ENCODE measurements at places on chromosomes 3 and 15.
A peak's percentile ranks its signal among the peaks of the same experiment; 100 is the strongest.

- DNase-seq: no peak
- H3K27me3 ChIP-seq: no peaks in the 10 kb centered on the region
- peaks cover 7% of the 10 kb centered on the region for H3K36me3 ChIP-seq
- no peaks in the 10 kb centered on the region for H3K4me1 ChIP-seq
- no peak overlapping the region for H3K27ac ChIP-seq
Observed at GRCh38 chr3:128113817-128114794, 9.5 kb downstream of the RUVBL1 start.

DNA sequence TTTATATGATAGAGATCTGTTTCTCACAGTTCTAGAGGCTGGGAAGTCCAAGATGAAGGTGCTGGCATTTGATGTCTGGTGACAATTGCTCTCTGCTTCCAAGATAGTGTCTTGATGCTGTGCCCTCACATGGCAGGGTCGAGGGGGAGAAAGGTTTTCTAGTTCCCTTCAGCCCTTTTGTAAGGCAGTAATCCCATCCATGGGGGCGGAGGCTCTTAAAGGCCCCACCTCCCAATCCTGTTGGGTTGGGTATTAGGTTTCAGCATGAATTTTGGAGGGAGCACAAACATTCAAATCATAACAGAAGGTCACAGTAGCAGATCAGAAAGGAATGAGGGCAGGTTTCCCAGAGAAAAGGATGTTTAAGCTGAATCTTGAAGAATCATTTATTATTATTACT, 601.7 kb upstream of the ZNF717 start:
- H3K27me3 ChIP-seq: no peaks in the 10 kb centered on the region
- no peak overlapping the region for H3K27ac ChIP-seq
- no peaks in the 10 kb centered on the region for H3K4me1 ChIP-seq
- no peak overlapping the region for H3K4me3 ChIP-seq
- H3K36me3 ChIP-seq: no peaks in the 10 kb centered on the region

DNA sequence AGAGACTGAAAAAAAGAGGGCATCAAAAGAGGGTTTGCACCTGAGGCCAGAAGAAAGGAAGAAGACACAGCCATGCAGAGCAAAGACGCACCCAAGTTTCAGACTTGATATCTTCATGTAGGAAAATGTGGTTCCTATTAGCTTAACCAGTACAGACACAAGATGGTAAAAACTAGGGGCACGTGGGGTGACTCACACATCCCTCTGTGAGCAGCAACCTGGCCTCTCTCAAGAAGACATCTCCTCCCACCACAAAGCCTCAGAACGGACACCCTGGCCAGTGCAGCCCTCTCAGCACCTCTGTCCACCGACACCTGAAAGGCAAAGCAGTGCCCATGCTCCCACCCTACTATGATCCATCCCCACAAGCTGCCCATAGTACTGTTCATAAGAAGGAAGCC, 33.3 kb downstream of the GLB1 start:
- no peaks in the 10 kb centered on the region for H3K36me3 ChIP-seq
- no peaks in the 10 kb centered on the region for H3K4me1 ChIP-seq
- no peaks in the 10 kb centered on the region for H3K27me3 ChIP-seq
- DNase-seq: no peak

GRCh38 chr3:11653298-11654055, 9.8 kb upstream of the VGLL4 start:
- peak overlapping the region; percentile 23 for H3K27ac ChIP-seq
- peaks cover 10% of the 10 kb centered on the region for H3K4me1 ChIP-seq
- H3K27me3 ChIP-seq: no peaks in the 10 kb centered on the region
- DNase-seq: no peak
- no peak overlapping the region for H3K4me3 ChIP-seq

DNA sequence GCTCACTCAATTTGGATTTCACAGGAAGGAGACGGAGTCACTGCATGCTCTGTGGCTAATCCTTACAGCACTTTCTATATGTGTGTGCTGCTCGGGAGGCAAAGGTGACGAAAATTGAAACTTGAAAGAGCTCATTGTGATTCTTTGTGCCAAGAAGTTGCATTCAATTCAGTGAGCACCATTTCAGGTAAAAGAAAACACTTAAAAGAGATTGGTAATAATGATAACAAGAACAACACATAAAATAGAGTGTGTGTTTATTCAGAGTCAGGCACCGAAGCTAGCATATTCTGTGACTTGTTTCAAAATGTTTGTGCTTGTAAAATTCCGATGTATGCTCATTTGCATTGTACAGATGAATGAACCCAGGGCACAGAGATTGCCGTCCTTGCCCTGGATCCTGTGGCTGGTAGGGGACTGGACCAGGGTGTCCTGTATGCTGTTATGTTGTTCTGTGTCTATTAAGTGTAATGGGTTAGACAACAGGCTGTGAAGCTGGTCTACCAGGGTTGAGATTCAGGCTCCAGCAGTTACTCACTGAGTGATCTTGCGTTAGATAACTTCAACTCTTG, 193.3 kb upstream of the PROK2 start:
- H3K36me3 ChIP-seq: no peaks in the 10 kb centered on the region
- no peaks in the 10 kb centered on the region for H3K4me1 ChIP-seq
- DNase-seq: no peak
- no peak overlapping the region for H3K27ac ChIP-seq
- no peak overlapping the region for H3K4me3 ChIP-seq
- peaks cover 4% of the 10 kb centered on the region for H3K27me3 ChIP-seq

DNA sequence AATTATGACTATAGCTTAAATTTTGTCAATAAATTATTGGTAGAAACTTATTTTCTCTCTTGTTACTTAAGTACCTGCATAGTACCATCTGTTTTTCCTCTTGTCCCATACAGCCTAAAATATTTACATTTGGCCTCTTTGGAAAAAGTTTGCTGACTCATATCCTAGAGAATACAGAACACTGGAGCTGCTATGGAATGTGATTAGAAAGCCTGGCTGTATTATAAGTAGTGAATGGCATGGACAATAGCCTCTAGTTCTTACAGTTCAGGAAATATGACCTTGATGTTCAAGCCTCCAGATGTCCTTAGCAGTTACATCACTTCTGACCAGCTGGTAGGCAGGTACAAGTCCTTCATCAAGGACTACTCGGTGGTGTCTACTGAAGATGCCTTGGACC, 28.3 kb downstream of the ST8SIA2 start:
- H3K4me1 ChIP-seq: no peaks in the 10 kb centered on the region
- no peak overlapping the region for H3K4me3 ChIP-seq
- H3K36me3 ChIP-seq: no peaks in the 10 kb centered on the region
- H3K27ac ChIP-seq: no peak overlapping the region

DNA sequence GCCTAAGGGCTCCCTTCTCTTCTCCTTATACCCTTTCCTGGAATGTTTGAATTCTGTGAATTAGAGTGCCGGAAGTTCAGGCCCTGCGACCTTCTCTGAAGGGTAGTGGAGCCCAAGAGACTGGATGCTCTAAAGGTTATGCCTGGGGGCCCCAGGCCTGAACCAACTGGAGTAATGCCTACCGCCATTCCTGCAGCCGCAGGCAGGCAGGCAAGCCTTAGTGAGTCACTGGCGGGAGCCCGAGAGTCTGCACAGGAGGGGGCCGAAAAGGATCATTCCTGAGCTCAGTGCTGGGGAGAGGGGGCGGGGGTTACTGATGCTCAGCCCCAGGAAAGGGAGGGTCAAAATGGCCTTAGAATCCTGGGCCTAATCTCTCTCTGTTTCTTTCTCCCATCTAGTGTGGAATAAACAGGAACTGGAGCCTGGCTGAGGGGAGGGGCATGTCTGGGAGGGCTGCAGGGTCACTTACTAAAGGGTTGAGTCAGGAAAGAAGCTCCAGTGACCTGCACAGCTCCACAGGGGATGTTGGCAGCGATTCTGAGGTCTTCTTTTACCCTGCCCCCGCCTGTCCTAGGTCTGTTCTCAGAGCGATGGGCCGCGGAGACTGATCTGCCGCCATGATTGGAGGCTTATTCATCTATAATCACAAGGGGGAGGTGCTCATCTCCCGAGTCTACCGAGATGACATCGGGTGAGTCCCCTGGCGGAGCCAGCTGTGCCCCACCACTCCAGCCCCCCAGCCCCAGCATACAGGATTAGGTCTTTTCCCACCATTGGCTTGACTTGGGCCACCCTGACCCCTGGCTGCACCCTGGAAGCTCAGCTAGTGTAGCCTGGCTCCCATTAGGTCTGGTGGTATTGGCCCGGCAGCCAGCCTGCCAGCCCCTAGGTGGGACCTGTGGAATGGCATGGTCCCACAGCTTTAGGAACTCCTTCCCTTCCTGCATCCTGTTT, 2.0 kb downstream of the AP2M1 start:
- H3K4me1 ChIP-seq: no peaks in the 10 kb centered on the region
- H3K4me3 ChIP-seq: peak overlapping the region; percentile 95
- H3K27ac ChIP-seq: peak overlapping the region; percentile 91
- peak; percentile 33 for DNase-seq

DNA sequence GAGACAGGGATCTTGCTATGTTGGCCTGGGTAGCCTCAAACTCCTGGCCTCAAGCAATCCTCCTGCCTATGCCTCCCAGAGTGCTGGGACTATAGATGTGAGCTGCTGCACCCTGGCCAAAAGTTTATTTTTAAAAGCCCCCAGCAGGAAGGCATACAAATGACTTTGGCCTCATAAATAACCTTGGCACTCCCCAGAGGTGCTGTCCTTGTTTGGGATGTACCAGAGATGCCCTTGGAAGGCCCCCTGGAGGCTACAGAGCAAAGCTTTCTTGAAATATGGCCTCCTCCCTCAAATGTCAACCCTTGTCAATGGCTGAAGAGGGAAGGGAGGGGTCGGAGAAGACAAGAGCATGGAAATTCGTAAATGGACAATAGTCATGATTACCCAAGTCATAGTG, 14.0 kb upstream of the RTP3 start:
- DNase-seq: no peak
- no peaks in the 10 kb centered on the region for H3K36me3 ChIP-seq
- H3K4me3 ChIP-seq: no peak overlapping the region
- H3K27me3 ChIP-seq: peaks cover 4% of the 10 kb centered on the region

GRCh38 chr3:136982033-136982432, 24.2 kb downstream of the IL20RB start:
- no peak for DNase-seq
- no peak overlapping the region for H3K4me3 ChIP-seq
- no peaks in the 10 kb centered on the region for H3K4me1 ChIP-seq
- H3K27ac ChIP-seq: no peak overlapping the region

GRCh38 chr3:193921465-193921864, 214.5 kb upstream of the HES1 start:
- H3K4me1 ChIP-seq: no peaks in the 10 kb centered on the region
- no peak overlapping the region for H3K27ac ChIP-seq
- no peaks in the 10 kb centered on the region for H3K36me3 ChIP-seq

DNA sequence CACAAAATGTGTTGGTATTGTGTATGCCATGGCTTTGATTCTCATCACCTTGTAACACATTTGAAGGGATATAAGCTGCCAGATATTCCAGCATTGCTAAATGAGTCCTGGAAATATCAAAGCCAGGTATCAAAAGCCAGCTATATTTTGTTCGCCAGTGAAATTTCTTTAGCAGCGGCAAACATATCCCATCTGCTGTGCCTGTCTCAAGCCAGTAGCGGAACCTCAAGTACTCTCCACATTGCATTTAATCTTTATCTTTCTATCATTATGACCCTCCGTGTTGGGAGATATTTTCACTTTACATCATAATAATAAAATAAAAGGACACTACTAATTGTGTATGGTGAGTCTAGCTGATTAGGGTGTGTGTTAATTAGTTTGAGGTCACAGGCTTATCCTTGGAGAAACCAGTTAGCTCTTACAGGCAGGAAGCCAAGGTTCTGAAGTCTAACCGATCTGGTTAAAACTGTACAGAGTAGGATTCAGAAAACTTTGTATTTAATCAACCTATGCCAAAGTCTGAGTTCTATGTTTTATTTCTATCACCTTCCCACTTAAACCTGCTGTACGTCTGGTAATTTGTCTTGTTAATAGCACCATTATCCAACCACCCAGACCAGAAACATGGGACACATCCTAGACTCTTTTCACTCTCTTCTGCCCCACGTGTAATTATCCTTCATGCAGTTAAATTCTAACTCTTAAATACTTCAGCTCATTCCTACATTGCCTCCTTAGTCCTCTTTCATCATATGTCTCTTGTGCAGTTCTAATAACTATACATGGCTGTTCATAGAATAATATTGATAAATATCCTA, 14.5 kb downstream of the TIPARP start:
- H3K27ac ChIP-seq: no peak overlapping the region
- H3K4me1 ChIP-seq: no peaks in the 10 kb centered on the region
- no peak for DNase-seq
- H3K36me3 ChIP-seq: no peaks in the 10 kb centered on the region
- H3K4me3 ChIP-seq: no peak overlapping the region

DNA sequence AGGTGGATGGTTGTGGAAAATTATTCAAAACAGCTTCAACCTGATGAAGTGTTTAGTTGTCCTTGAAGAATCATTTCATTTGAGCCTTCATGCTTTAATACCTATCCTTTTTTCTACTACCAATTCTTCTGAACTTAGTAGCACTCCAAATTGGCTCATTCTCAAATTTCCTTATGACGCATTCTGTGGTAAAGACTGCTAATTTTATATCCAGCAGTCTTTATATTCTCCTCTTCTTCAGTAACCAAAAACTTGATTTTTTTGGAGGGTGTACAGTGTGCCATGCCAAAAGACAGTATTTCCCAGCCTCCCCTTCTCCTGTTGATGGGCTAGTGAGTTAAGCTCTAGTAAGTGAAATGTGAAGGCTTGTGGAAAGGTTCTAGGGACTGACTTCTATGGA, 25.2 kb downstream of the CGNL1 start:
- no peak overlapping the region for H3K4me3 ChIP-seq
- DNase-seq: no peak
- H3K27ac ChIP-seq: no peak overlapping the region
- no peaks in the 10 kb centered on the region for H3K4me1 ChIP-seq
- no peaks in the 10 kb centered on the region for H3K36me3 ChIP-seq
- H3K27me3 ChIP-seq: no peaks in the 10 kb centered on the region

DNA sequence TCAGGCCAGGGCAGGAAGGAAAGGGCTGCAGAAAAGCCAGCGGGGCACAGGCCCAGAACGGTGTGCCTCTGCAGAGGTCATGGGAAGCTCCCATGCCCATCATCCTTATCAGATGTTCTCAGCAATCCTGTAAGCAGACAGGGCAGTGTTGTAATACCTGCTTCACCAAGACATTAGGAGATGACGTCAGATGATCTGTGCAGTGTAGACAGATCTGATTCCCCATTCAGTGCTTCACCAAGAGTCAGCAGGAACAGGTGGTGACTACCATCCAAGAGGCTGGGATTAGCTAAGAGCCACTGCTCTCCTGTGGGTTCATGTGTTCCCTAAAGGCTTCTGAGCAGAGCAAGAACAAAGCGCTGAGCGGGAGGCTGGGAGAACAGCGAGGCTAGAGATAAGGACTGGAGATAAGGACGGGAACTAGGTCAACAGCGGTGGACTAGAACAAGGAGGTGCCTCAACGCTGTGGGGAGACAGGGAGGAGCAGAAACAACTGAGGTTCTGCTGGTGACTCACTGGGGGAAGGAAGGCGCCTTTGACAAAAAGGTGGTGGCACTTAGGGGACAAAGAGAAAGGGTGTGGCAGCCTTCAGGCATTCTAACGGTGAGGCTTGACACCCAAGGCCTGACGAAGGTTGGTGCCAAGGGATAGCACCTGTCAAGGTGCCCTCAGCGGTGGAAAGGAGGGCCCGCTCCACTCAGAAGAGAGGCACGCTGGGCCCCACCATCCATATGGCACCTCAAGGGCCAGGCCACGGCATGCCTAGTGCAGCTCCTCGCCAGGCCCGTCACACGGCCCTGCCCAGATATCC, 28.4 kb downstream of the CCDC12 start:
- no peak overlapping the region for H3K27ac ChIP-seq
- H3K27me3 ChIP-seq: no peaks in the 10 kb centered on the region
- H3K36me3 ChIP-seq: peaks cover 11% of the 10 kb centered on the region

Measured in tibial nerve (tissue), 4 donors.